Adipocyte (in vitro differentiated cells): ENCODE measurements at places on chromosomes 5 and 9.
A peak's percentile ranks its signal among the peaks of the same experiment; 100 is the strongest.

DNA sequence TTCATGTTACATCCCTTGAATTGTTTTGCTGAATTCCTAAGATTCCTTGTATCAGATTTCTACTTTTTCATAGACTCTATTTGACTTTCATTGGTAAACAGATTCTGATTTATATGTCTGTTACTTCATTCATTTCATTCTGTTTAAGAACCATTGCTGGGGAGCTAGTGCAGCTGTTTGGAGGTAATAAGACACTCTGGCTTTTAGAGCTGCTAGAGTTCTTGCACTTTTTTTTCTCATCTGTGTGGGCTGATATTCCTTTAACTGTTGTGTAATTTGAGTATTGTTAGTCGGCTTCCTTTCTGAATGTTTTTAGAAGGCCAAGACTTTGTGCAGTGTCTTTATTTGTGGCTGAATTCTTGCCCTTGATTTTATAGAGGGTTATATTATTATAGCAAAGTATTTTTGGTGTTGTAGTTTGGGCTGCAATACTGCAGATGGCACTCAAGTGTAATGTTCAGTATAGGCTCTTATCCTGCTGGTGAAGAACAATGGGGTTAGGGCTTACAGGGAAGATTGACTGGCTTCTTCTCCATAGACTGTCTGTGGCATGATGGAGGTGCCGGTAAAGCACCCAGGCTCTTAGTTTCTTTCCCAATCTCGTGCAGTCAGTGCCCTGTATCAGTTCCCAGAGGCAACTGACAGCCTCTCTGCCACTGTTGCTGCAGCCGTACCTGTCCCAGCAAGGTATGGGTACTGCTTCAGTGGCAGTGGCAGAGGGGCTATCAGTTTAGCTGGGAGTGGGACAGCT lies 162.2 kb downstream of the OXCT1 start:
- peak; percentile 76 for DNase-seq

- no peak for DNase-seq
These were observed 1.3 kb upstream of the ISL1 start for GRCh38 chr5:51381761-51382474.

DNA sequence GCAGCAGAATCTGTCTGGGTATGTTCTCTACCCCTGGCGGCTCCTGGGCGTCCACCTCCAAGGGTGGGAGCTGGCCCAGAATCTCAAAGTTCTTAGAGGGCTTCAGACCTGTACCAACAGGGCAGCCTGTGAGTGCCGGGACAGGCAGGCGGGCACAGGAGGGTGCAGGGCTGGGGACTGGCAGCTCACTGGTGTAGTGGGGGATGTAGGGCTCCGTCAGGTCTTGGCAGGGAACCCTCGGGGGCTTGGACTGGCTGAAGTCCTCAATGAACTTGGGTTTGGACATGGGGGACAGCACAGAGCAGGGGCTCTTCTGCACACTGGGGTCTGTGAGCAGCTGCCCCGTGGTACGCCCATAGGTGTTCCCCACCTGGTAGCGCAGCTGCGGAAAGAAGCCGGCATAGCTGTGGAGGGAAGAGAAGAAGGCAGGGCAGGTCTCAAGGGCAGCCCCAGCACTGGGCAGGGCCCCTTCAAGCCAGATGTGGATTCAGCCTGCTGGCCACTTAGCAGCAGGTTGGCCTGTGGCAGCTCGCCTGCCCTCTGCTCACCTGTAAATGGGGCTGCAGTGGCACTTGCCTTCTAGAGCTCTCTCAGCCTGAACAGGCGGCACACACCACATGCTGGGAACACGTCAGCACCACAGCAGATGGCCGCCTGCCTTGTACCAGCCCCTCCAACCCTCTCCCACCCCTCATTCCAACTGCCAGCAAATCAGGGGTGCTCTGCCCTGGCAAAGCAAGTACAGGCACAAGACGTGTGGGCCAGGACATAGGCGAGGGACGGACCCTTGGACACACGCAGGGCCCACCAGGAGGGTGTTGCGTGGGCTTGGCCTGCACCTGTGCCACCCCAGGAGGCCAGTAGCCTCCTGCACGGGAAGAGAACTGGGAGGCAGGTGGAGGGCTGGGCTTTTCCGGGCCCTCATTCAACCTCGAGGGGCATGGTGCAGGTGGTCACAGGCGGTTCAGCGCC lies 4.6 kb downstream of the TUBB4B start:
- DNase-seq = no peak

DNA sequence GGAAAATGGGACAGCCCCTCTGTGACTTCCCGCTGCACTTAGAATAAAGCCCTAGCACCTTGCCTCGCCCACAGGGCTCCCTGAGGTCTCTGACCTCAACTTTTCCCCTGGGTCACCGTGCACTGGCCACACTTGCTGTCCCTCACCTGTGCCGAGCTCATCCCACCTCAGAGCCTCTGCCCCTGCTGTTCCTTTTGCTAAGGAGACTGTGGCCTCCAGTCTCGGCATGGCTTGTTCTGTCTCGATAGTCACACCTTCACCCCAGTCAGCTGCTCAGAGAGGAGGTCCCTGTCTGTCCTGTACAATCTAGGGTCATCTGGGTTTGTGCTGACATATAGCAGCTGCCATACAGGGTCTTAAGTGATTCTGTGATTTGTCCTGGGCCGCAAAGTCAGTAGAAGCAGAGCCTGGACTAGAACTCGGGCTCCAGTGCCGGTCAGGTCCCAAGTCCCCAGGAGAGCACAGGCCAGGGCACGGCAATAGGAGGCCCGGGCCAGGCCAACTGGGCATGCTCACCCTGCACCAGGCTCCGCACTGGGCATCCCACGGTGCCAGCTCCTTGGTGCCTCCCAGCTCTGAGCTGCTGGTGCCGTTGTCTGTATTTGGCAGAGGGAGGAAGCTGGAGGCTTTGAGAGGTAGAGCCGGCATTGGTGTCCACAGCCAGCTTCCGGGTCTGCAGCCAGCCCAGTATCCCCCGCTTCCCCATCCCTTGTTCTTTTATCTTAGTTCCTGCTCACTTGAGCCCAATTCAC lies 35.2 kb downstream of the NCS1 start:
- no peak for DNase-seq
